ENCODE measurements at places on chromosomes 1 and 21. TPM values are rescaled to one million over a fixed set of nuclear protein-coding genes. Genes with fewer than 3 reads are reported as not detected.
A peak's percentile ranks its signal among the peaks of the same experiment; 100 is the strongest.

GRCh38 chr1:10217748-10218441, 7.5 kb downstream of the KIF1B start:
- H3K4me3 ChIP-seq, result no peak overlapping the region
- no peak for DNase-seq
- no peaks in the 10 kb centered on the region for H3K36me3 ChIP-seq
- peaks cover 15% of the 10 kb centered on the region for H3K4me1 ChIP-seq
- H3K27me3 ChIP-seq, result no peaks in the 10 kb centered on the region

DNA sequence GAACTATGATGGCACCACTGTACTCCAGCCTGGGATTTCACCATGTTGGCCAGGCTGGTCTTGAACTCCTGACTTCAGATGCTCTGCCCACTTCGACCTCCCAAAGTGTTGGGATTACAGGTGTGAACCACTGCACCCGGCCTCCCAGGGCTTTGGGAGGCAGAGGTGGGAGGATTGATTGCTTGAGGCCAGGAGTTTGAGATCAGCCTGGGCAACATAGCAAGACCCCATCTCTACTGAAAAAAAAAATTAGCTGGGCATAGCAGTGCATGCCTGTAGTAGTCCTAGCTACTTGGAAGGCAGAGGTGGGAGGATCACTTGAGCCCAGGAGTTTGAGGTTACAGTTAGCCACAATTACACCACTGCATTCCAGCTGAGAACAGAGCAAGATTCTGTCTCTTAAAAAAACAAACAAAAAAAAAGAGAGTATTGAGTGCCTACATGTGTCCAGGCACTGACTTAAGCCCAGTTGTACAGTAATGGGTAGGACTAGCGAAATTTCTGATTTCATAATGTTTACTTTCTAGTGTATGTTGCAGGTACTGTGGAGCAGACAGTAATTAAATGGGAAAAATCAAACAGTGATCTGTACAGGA, 4.2 kb downstream of the MANEAL start:
- H3K36me3 ChIP-seq, result peaks cover 10% of the 10 kb centered on the region
- peaks cover 2% of the 10 kb centered on the region for H3K4me1 ChIP-seq
- H3K27me3 ChIP-seq, result peaks cover 4% of the 10 kb centered on the region
- H3K27ac ChIP-seq, result no peak overlapping the region
- H3K4me3 ChIP-seq, result no peak overlapping the region

GRCh38 chr1:103197216-103197615, 88.9 kb upstream of the COL11A1 start:
- H3K27ac ChIP-seq, result no peak overlapping the region
- H3K27me3 ChIP-seq, result no peaks in the 10 kb centered on the region
- H3K36me3 ChIP-seq, result no peaks in the 10 kb centered on the region

- no peaks in the 10 kb centered on the region for H3K36me3 ChIP-seq
- H3K4me3 ChIP-seq, result no peak overlapping the region
- peaks cover 3% of the 10 kb centered on the region for H3K27me3 ChIP-seq
Observed at GRCh38 chr1:6075748-6076147, 30.1 kb downstream of the KCNAB2 start.

- DNase-seq, result no peak
- peaks cover 3% of the 10 kb centered on the region for H3K27me3 ChIP-seq
- no peaks in the 10 kb centered on the region for H3K36me3 ChIP-seq
- no peak overlapping the region for H3K27ac ChIP-seq
Observed at GRCh38 chr21:39637197-39637970, 24.6 kb downstream of the B3GALT5 start.

DNA sequence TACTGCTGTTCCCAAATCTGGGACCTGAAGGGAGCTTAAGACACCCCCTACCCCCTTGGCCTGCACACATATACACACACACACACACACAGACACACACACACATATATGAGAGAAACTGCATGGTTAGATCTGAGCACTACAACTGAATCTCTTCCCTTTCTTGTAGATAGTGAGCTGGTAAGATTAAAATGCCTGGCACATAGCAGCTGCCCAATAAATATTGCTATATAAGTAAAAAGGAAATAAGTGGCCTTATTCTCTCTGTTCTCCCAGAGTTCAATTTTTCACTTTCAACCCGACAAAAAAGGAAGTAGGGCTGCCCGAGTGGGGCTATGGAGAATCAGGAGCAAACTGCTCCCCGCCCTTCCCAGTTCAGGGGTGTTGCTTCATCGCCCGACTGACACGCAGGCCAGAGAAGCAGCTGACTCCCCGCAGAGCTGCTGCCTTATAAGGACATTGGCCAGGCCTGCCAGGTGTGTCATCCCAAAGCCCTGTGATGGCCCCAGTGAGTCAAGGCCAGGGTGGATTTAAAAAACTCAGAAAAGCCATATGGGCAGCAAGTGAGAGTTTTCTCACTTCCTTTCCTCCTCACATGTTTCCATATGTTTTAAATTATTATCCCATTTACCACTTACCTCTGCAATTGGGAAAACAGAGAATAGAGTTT, 106.5 kb upstream of the SLC44A3 start:
- H3K4me3 ChIP-seq, result no peak overlapping the region
- no peaks in the 10 kb centered on the region for H3K27me3 ChIP-seq
- H3K4me1 ChIP-seq, result peaks cover 23% of the 10 kb centered on the region
- H3K27ac ChIP-seq, result peak overlapping the region; percentile 81

DNA sequence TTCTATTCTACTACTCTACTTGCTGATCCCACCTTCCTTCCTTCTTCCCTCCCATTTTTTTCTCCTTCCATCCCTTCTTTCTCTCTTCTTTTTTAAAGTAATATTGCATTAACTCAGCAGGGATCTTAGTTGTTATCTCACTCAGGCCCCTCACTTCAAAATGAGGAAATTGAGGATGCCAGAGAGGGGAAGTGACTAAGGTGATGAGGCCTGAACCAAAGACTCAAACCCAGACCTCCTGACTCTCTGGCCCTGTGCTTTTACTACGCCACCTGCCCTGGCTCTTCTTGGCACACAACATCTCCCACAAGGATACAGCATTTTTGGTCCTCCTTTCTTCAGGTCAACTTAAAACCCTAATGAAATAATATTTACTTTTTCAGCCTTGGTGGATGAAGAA, 151.7 kb upstream of the ZNF648 start:
- no peak overlapping the region for H3K27ac ChIP-seq
- H3K4me1 ChIP-seq, result no peaks in the 10 kb centered on the region
- no peak for DNase-seq

DNA sequence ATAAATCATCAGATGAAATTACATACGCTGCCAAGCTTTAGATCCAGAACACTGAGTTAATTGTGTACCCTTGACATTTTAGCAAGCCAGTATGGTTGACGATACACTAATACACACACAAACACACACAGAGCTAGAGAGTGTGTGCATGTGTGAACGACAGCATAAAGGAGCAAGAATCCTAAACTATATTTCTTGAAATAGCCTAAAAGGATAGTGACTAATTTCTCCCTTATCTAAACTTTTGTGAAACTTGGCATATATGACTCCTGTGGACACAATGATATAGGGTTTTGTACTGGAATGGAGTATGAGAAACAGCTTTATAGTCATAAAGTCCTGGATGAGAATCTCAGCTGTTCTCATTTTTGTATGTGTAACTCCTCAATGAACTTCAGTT, 65.1 kb upstream of the DMRTA2 start:
- no peak overlapping the region for H3K27ac ChIP-seq
- no peak overlapping the region for H3K4me3 ChIP-seq
- H3K36me3 ChIP-seq, result no peaks in the 10 kb centered on the region
- peak; percentile 49 for DNase-seq

The WNT3A gene
- not detected for total RNA-seq

The PAPPA2 gene
- 0.18 TPM for total RNA-seq

The AK5 gene
- 54.7 TPM for total RNA-seq
